ENCODE measurements at places on chromosomes 7 and 10.

- no peak for DNase-seq
These were observed 16.4 kb downstream of the CARD11 start for GRCh38 chr7:3027005-3027845.

DNA sequence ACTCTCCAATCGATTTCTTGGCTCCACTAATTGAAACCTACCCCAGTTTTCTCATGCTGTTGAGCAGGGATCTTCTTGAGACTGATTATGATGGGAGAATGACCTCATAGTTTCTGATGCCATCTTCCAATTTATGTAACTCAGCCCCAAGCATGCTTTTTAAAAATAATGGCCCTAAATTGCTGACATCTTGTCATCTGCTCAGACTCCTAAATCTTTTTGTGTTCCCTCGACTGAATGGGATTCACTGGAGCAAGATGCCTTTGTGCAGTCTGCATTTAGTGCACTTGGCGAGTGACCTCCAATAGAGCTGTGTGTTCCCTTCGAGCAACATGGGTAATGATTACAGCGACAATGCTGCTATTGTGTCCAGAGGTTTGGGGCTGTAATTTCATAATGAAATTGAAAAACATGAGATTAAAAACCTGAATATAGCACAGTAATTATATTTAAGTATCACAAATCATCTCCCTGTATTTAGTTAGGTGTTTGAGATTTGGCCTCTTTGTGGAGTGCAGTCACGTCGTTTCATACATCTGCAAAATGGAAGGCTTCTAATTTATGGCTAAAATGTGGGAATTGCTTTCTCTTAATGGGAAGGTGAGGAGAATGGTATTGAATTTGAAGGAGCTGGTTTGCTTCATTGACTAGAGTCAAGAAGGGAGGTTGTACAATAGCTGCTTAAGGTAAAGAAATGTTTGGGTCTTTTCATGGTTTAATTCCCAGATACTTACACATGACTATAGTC is 192.9 kb downstream of the AUTS2 start:
- DNase-seq, result no peak

GRCh38 chr10:75253281-75254220 is 17.8 kb upstream of the COMTD1 start:
- no peak for DNase-seq

GRCh38 chr7:114148779-114149178 is 230.0 kb upstream of the PPP1R3A start:
- no peak for DNase-seq

GRCh38 chr7:94763268-94763667 is 107.3 kb upstream of the SGCE start:
- no peak for DNase-seq

DNA sequence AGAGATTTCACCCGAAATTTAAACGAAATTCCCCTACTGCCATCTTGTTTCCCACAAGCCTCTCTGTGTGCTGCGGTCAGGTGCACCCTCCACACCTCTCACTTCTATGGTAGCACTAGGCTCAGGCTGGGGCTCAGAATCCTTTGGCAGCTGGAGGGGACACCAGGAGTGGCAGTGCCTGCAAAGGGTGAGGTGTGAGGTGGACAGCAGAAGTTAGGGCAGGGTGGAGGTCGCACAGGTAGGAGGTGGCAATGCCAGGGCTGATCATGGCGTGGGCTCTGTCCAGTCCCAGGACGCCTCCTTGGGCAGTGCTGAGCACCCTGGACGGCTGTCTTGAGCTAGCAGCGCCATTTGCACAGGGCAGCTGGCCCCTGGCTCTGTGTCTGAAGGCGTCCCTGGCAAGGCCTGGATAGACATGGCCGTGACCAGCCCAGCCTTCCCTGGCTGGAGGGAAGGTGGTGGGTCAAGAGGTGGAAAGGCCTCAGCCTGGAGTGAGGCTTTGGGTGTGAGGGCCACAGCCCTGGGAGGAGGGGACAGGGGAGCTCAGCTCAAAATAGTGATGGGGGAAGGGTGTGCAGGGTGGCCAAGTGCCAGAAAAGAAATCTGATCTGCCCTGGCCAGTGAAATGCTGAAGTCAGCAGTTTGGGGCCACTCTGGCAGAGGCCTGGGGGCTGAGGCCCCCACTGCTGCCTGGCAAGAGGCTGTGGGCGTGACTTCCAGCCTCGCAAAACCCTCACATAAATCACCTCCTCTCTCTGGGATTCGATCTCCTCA is 40.0 kb downstream of the ZCCHC24 start:
- DNase-seq, result no peak

GRCh38 chr7:14480281-14480680 is 422.3 kb downstream of the DGKB start:
- no peak for DNase-seq

GRCh38 chr7:148192491-148192890 is 398.1 kb upstream of the C7orf33 start:
- DNase-seq, result no peak

GRCh38 chr7:151391358-151391730 is 18.5 kb downstream of the WDR86 start:
- DNase-seq, result no peak

- DNase-seq, result no peak
These were observed 67.3 kb downstream of the XRCC2 start for GRCh38 chr7:152608656-152609055.

GRCh38 chr10:111109501-111110242 is 32.8 kb downstream of the ADRA2A start:
- DNase-seq, result no peak

DNA sequence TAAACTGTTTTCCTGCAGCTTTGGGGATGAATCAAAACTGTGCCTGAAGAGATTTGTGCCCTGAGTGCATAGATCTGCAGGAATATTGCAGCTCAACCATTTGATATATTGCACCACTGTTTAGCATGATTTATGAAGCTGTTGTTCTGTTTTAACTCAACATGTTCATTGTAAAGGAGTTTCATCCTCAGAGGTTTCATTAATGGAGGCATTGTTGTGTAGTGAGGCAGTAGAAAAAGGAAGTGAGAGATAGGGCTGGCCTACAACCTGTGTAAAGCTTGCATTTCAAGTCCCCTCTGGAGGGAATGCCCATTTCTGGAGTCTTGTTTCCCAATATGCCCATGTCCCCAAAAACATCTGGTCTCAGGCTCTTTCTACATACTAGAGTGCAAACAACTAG is 67.5 kb downstream of the DNAJC12 start:
- no peak for DNase-seq

- no peak for DNase-seq
These were observed 340.1 kb upstream of the MGMT start for GRCh38 chr10:129126982-129127381.

GRCh38 chr10:72819053-72819452 is 74.5 kb upstream of the OIT3 start:
- DNase-seq, result no peak

DNA sequence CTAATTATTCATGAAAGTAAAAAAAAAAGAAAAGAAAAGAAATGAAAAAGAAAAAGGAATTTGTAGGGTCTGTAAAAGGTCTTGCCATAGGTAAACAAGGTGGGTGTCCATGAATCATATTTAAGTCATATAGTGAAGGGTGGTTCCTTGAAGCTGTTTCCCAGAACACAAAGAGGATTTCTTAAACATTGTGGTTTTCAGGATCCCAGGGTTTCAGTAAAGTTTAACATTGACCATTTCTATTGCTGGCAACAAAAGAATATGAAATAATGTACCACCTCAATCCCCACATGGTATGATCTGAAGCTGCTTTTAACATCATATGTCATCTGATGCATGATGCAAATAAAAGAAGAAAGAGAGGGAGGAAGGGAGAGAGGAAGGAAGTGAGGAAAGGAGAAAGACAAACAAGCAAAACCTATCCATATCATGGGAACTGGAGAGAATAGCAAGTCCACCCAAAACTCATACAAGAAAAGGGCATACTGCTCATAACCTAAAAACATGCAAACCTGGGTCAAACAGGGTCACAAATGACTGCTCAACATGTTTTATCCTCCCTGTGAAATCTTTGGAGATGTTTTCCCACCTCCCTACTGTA is 663.5 kb downstream of the SORCS1 start:
- no peak for DNase-seq

DNA sequence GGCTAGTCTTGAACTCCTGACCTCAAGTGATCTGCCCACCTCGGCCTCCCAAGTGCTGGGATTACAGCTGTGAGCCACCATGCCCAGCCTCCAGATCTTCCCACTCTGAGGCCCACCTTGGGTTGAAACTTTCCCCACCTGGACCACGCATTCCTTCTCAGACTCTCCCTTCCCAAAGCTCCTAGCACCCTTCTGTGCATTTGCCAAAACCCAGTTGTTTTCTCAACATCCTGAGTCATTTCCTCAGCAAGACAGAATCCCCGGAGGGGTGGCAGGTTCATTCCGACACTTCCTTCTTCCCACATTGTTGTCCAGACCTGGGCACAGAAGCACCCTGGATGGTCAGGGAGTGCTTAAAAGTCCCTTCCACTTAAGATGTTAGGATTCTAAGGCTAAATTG is 28.9 kb downstream of the BAG3 start:
- DNase-seq, result no peak

GRCh38 chr7:6056616-6057015 is 25.4 kb downstream of the ANKRD61 start:
- DNase-seq, result no peak

GRCh38 chr7:46572691-46573090 is 651.6 kb upstream of the IGFBP3 start:
- DNase-seq, result no peak

DNA sequence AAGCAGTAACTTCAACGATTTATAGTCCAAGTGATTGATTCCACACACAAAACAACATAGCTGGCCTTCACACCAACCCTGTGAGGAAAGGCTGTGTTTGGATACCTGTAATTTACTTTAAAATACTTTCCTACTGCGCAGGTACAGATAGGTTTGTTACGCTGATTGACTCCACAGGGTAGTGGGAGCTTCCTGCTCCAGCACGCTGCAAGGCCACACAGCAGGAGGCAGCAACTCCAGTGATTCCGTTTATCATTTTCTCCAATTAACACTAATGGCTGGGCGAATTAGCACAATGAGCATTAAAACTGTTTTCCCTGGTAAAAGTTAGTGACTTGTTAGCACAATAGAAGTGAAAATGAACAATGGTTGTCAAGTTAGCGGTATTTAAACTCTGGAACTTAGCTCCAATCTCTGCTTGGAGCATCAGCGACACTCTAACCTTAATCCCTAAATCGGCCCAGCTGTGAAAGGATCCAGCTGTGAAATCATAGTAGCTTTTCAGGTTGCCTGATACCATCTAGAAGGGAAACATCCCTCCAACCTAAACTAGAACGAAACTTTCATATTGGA is 959 bp downstream of the DCLRE1C start:
- DNase-seq, result no peak

- DNase-seq, result peak; percentile 49
These were observed 836 bp downstream of the KMT2E start for GRCh38 chr7:105014693-105015389.

GRCh38 chr7:31416381-31416870 is 75.9 kb upstream of the NEUROD6 start:
- no peak for DNase-seq

- no peak for DNase-seq
These were observed 362.3 kb downstream of the GATA3 start for GRCh38 chr10:8416760-8417159.

DNA sequence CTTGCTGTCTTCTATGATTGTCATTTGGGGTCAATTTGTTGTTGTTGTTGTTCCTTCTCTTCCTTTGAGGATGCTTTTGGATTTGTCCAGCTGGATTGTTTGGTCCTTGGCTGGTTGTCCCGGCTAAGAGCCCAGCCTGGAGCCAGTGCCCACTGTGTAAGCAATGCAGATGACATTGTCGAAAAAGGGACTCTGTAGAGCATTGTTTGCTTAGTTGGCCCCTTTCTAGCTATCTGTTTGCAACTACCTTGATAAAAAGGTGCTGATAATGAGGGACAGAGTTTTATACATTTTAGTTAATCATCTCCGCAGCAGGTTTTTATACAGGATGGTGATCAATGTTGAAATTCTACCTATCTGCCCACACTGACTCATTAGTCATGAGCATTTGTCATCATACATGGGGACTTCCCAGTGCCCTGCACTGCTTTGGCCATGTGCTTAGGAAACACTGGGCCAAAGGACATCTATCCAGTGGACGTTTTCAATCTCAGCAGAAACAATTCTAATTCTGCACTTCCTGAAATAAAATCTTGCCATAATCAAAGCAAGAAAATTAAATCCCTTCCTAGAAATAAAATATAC is 311.9 kb downstream of the GRM8 start:
- no peak for DNase-seq

- no peak for DNase-seq
These were observed 288.8 kb upstream of the NFE2L3 start for GRCh38 chr7:25863005-25863728.

GRCh38 chr7:4939971-4940728 is 18.8 kb downstream of the MMD2 start:
- no peak for DNase-seq

GRCh38 chr10:49357910-49358309 is 38.0 kb downstream of the DRGX start:
- no peak for DNase-seq

DNA sequence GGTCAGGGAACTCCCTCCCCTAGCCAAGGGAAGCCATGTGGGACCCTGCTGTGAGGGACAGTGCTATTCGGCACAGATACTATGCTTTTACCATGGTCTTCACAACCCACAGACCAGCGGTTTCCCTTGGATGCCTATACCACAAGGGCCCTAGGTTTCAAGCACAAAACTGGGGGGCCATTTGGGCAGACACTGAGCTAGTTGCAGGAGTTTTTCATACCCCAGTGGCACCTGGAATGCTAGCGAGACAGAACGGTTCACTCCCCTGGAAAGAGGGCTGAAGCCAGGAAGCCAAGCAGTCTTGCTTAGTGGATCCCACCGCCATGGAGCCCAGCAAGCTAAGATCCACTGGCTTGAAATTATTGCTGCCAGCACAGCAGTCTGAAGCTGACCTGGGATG is 156.8 kb downstream of the THSD7A start:
- no peak for DNase-seq

DNA sequence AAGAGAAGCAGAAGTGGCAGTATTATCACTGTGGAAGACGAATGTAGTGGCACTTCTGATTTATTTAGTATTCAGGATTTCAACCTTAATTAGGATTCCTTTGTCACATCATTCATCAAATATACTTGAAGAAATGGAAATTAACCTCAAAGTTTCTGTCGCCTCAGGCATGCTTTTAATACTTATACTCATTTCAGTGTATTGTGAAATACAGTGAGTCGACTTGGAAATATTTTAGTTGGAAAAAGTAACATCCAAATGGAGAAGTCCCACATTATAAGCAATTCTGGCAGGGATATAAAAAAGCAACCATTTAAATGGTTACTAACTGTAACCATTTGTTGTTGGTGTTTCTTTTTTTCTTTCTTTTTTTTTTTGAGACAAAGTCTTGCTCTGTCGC is 648.8 kb downstream of the ARL4A start:
- DNase-seq, result no peak

DNA sequence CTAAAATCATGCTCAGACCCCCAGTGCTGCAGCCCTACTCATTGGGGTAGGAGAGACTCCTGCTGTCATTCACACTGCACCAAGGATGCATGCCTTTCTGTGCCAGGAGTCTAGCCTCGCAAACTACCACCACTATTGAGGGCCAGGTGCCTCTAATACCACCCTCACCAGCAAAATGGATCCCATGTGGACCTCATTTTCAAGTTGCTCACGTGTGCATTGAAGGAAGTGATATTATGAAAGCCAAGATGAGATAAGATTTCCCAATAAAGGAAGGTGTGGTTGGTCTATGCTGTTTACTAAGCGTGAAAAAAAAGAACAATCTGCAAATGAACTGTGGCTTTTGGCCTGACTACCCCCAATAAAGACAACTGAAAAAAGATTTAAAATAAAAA is 7.2 kb upstream of the LAMTOR4 start:
- no peak for DNase-seq

GRCh38 chr7:30185496-30185895 is 50.7 kb downstream of the MTURN start:
- DNase-seq, result no peak

GRCh38 chr7:44565097-44565794 is 8.5 kb downstream of the DDX56 start:
- peak; percentile 69 for DNase-seq
